ENCODE measurements at places on chromosomes 11 and 22.
A peak's percentile ranks its signal among the peaks of the same experiment; 100 is the strongest.

- DNase-seq = no peak
These were observed 92.5 kb upstream of the OR4B1 start for GRCh38 chr11:48123934-48124755.

- no peak for DNase-seq
These were observed 3.7 kb downstream of the SMIM35 start for GRCh38 chr11:118082880-118083552.

DNA sequence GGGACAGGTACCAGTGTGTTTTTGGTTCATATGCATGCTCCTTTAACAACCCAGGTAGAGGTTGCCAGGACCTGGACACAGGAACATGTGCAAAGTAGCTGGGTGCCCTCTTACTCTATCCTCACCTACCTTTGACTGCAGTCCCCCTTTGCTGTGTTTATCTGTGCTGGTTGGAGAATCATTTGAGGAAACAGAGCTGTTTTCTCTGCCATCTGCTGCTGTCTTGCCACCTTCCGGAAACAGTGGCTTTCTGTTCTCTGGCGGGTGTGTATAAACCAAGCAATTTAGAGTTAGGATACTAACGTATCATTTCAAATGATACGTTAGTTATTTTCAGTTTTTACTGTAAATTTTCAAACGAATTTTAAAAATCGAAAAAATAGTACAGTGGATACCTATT is 171.9 kb upstream of the TTC12 start:
- no peak for DNase-seq

GRCh38 chr22:22164541-22165272 is 79.9 kb upstream of the VPREB1 start:
- no peak for DNase-seq

DNA sequence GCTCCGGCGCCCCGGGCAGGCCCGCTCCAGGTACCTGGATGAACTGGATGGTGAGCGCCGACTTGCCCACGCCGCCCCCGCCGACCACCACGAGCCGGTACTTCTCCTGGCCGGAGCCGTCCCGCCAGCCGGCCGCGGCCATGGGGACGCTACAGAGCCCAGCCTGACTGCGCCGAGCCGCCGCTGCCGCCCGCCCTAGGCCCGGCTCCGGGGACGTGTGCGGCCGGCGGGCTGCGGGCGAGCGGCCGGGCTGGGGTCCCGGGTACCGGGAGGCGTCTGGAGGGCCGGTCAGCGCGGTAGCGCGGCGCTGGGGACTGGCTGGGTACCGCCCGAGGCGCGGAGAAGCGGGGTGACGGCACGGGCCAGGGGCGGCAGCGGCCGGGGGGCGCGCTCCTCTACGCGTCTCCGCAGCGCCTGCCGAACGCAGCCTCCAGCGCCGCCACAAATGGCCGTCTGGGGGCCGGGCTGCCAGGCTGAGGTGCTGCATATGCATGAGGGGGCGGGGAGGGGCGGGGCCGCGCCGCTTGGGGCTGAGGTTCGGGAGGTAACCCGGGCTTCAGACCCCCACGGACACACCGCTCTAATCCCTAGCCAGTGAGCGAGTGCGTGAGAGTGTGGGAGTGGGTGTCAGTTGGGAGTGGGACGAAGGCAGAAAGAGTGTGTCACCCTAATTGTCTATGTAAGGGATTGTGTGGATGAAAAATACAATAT is at the start of gene RRAS2:
TSS of gene RRAS2 (minus strand) at position 455 of the 711 bp plus-strand sequence. CDS start at position 142, 313 bp downstream.
- DNase-seq = peak; percentile 81
